ENCODE measurements at places on chromosomes 3 and 15.
A peak's percentile ranks its signal among the peaks of the same experiment; 100 is the strongest.

DNA sequence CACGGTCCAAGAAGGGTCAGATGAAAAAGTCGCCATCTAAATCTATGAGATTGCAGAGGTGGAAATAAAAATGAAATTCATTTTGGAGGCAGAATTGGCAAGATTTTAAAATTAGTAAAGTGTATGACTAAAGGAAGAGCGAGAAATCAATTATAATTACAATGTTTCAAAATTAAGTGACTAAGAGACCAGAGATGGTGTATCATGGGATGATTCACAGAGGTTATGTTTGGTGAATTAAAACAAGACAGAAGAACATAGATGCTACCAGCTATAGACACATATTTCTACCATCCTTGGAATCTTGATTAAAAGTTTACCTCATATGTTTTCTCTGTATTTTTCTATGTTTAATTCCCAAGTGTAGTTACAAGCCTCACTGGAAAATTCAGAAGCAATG is 308.9 kb upstream of the DNAJC19 start:
- DNase-seq: no peak

- no peak for DNase-seq
Measured at GRCh38 chr3:115615001-115615814, 8.1 kb upstream of the GAP43 start.

GRCh38 chr3:171760477-171760876 is 49.8 kb downstream of the PLD1 start:
- no peak for DNase-seq

DNA sequence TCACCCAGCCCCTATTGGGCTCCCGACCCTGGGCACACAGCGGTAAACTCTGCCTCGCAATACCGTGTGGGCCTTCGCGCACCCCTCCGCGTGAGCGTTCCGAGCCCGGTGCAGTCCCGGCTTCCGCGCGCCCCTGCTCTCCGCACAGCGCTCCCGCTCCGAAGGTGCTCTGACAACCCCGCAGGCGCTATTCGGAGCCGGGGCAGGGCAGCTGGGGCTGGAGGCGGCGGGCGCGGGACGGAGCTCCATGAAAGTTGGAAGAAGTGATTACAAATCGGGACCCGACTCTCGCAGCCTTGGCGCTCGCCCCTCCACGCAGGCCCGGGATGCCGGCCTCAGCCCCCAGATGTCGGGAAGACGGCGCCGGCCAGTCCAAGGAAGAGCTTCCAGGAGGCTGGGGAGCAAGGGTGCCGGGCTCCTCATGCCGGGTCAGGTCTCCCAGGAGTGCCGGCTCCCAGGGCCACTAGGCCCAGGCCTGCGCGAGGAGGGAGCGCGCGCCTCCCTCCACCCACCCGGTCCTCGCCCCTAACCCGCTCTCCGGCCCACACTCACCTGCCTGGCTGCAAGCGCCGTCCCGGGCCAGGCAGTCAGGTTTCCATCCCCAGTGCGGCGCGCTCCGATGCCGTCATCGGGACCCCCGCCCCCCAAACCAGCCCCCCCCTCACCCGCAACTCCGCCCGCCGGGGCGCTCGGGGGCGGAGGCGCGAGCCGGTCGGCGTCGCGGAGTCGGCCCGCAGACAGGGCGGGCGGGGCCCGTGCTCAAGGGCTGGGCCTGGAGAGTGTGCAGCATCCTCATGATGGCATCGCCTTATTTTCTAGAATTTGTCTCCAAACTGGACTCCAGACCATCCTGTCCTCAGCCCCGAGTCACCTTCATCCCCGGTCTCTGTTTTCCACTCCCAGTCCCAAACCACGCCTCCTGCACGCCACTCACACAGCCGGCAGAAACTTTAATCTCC is at the start of gene KIF7:
KIF7 (minus strand) TSS at position 621 of the 959 bp plus-strand sequence. CDS start 2,537 bp downstream, outside the sequence.
- DNase-seq: no peak

DNA sequence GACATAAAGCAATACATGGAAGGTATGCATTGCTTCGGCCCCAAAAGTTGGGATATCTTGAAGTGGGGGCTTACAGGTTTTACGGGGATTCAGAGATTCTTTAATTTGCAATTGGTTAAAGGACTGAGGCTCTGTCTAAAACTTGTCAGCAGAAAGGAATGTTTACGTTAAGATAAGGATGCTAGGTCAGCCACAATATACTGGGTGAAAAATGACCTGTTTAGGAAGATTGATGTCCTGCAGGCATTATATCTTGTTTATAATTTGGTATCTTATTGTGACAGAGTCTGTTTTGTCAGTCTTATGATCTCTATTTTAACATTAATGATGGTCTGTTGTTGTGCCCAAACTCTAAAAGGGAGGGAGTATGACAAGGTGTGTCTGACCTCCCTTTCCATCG is 15.3 kb upstream of the CCNDBP1 start:
- no peak for DNase-seq

DNA sequence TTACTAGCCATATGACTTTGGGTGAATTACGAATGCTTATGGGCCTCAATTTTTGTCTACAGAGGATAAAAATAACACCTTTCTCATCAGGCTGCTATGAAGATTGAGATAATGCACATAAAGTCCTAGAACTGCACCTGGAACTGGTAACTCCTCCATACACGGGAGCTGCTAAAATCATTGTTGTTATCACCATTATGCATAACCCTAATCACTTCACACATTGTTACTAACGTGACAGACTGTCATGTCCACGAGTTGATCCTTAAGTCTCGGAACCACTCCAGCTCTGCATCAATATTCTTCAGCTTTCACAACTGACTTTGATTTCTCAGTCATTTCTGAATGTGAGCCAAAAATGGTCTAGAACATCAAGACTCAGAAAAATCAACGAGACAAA is 64.1 kb downstream of the RFTN1 start:
- no peak for DNase-seq

DNA sequence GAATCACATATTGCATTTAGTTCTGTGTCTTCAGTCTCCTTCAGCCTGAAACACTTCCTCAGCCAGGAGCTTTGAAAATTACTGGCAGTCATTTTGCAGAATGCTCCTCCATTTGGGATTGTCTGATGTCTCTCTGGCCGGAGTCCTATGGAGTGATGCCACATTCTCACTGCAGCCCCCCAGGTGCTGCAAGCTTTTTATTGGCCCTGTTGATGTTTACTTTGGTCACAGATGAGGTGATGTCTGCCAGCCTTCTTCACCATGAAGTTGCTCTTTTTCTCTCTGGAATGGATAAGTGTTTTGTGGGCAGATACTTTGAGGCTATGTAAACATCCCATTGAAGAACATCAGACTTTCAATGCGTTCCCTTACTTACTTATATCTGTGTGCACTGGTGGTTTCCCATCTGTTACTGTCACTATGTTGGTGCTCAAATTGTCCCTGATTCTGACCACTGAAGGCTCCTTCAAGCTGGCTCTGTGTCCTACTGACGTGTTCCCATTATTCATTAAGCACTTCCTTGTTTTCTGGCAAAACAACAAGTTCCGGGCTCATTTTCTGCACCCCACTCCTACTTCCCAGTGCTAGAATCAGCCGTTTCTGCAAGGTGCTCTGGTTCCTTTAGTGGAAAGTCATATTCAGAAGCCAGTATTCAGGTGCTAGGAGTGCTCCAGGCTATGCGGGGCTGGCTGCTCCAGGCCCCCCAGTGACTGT is 1.4 kb upstream of the CLEC3B start:
- DNase-seq: no peak

GRCh38 chr3:71241981-71242560 is 341.5 kb downstream of the FOXP1 start:
- DNase-seq: no peak

- no peak for DNase-seq
Measured at GRCh38 chr3:194690501-194691372, 5.1 kb downstream of the FAM43A start.

DNA sequence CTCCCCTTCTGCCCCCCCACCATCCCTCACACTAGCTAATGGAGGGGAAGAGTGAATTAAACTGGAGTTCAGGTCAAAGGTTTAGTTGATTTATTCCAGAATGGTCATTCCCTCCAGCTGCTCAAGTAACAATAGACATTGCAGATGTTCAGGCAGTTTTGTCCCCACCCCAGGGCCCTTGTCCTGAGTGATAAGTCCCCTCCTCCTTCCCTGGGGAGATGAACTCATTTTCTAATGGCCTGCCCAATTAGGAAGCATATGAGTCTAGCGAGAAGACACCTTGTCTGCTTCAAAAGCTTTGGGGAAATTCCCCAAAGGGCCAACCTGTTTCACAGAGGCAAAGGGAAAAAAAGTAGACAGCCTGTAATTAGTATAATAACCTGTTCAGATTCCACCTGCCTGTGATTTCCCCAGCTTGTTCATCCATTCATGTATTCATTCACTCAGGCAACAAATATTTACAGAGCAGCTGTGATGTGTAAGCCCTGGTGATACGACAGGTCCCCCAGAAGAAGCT is 165.3 kb downstream of the SHQ1 start:
- DNase-seq: no peak

GRCh38 chr3:87793337-87793877 is 265.4 kb downstream of the CGGBP1 start:
- no peak for DNase-seq

GRCh38 chr15:47924381-47924780 is 196.4 kb upstream of the SLC24A5 start:
- no peak for DNase-seq

GRCh38 chr3:24318677-24319287 is 175.9 kb downstream of the THRB start:
- DNase-seq: no peak

DNA sequence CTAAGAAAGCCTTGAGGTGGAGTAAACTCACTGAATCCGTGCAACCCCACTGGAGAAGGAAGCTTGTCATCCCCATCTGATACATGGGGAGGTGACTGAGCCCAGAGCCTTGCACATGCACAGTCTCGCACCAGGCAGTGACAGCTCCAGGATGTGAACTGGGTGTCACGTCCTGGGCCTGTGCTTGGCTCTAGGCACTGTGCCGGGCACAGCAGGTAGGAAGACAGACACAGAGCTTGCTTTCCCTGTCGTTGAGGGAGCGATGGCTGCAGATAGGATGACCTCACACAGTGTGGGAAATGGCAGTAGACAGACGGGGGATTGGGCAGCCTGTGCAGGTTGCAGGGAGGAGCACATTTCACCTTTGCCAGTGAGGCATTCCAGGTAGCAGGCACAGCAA is 12.2 kb upstream of the ATP2B2 start:
- peak; percentile 35 for DNase-seq

- no peak for DNase-seq
Measured at GRCh38 chr15:48409623-48410022, 78.4 kb downstream of the DUT start.

GRCh38 chr3:139455855-139456254 is 20.5 kb downstream of the RBP2 start:
- no peak for DNase-seq

- DNase-seq: no peak
Measured at GRCh38 chr3:149620291-149621020, 37.4 kb downstream of the WWTR1 start.

DNA sequence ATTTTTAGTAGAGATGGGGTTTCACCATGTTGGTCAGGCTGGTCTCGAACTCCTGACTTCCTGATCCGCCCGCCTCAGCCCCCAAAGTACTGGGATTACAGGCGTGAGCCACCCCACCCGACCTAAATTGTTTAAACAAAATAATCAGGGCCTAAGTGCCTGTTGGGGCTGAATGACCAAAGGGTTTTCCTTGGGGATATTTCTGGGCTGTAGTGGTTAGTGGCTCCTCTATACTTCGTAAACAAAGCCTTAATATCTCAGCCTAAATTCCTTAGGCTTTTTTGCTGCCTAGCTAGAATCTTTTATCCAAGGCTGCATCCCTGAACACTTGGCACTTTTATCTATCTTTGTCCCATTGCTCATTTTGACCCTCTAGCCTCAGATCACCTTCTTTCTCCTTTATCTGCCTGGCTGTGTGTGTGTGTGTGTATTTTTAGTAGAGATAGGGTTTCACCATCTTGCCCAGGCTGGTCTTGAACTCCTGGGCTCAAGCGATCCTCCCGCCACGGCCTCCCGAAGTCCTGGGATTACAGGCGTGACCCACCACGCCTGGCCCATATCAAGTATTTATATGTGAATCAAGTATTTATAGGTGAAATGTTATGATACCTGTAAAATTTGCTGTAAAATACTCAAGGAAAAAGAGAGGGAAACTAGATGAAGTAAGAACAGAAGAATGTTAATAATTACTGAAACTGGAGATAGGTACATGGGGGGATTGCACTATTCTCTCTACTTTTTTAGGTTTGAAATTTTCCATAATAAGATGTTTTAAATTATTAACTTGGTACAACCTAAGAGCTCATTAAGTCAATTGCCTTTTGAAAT is 1.8 kb downstream of the NUSAP1 start:
- DNase-seq: no peak

- no peak for DNase-seq
Measured at GRCh38 chr3:3632449-3632848, 166.8 kb upstream of the LRRN1 start.

DNA sequence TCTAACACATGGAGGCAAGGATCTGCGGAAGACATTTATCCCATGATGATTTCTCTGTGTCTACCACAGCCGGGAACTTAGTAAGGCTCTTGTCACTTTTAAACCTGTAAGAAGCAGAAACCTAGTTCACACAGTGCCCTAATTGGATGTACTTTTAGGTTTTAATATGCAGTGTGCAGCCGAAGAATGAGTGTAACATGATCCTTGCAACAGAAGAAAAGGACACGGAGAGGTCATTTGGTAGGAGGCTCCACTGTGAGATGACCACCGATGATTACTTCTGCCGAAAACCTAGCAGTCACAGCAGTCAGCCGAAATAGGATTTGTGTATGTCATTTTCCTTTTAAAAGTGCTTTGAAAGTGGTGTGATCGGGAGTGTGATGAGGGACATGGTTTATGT is 6.8 kb downstream of the CACNA1D start:
- no peak for DNase-seq

DNA sequence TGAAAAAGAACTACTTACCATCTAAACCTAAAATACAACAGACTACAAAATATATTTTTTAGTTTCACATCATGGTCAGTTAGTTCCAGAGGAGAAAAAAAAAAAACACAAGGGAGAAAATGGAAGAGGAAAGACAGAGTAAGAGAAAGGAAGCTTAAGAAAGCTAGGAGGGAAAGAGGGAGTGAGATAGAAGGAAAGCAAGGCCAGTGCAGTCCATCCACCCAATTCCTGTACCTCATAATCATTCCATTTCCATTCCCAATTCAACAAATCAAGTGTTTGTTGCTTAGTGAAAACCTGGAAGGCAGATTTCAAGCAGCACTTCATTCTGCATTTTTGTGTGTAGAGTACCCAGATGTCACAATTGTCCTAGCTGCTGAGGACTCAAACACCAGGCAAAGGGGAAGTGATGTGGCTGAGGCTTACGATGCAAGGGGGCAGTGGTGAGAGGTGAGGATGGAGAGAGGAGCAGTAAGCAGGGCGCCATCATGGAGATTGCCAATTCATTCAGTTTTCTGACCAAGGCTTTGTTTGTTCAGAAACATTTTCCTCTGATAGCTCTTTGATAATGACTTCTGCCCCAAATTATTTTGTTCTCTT is 83.6 kb upstream of the GSK3B start:
- no peak for DNase-seq

DNA sequence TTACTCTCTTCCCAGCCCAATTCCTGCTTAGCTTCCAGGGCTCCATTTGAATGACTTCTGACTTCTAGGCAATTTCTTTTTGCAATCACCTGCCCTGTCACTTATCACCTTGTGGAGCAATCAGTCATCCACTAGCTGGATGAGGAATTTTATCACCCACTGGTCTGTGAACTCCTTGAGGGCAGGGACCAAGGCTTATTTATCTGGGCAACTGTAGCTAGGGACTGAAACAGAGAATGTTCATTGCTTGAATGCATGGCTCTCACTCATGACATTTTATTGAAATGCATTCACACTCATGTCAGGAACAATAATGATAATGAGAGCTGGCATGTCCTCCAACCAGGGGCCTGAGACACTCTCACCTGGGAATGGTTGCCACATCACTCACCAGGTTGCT is 15.5 kb downstream of the TNFAIP8L3 start:
- DNase-seq: no peak
